ENCODE measurements at places on chromosomes 11 and 22. TPM values are rescaled to one million over a fixed set of nuclear protein-coding genes. Genes with fewer than 3 reads are reported as not detected.

GRCh38 chr11:93053864-93054263 is 84.4 kb downstream of the MTNR1B start:
- no peak for DNase-seq

DNA sequence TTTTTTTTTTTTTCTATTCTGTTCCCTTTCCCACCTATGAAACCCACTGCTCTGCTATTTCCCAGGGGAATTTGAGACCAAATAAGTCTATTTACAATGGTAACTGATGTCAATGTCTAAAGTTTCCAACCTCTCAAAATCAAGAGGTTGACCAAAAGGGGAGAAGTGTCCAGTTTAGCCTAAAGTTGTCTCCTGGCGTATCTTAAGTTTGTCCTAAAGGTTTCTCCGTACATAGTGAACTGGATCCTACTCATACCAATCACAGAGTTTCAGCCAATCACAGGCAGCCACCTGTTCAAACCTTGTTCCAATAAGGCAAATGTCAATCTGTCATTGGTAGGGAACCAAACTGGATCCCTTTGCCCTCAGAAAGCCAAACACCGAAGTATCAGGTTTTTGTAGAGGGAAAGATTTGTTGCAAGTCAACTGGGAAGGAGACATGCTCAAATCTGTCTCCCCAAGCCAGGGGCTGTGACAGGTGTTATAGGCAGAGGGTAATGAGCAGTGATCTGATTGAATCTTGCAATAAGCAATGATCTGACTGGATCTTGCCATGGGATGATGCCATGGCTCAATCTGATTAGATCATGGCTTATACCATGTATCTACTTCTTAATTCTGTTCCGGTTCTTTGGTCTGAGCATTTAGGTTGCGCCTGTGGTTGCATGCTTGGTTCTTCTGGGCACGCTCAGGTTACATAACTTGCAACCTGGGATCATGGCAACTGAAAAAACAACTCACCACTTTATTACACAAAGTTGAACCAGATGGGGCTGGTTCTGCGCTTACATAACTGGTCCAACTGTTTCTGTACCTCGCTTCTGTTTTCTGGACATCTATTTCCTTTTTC is 1.1 kb upstream of the VPS37C start:
- no peak for DNase-seq

DNA sequence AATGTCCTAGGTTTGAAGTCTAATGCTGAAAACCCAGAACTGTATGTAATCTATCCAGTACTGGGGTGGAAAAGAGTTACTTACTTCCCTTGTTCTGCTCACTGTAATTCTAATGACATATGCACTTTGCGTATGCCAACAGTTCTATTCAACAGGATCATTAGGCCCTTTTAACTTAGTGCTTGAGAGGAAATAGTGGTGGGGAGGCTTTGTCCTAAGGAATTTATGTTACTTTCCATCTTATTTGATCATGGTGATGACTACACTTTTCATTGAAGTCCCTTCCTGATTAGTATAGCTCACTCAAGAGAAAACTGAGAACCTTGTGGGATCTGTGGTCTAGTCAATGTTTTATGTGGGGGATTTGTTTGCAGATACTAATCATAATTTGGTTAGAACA is 348.2 kb downstream of the GUCY1A2 start:
- no peak for DNase-seq

- DNase-seq = no peak
These were observed 77.2 kb downstream of the RDX start for GRCh38 chr11:110219006-110219785.

Gene CDC42EP1
- 53.9 TPM for polyA plus RNA-seq

Gene ZC3H12C
- 8.7 TPM for polyA plus RNA-seq

- DNase-seq = no peak
These were observed 3.7 kb upstream of the TIRAP start for GRCh38 chr11:126279191-126279590.

Gene L3MBTL2
- polyA plus RNA-seq = 15.5 TPM

Gene KRTAP5-11
- not detected for polyA plus RNA-seq

- DNase-seq = no peak
These were observed 714 bp downstream of the TRIM29 start for GRCh38 chr11:120137187-120137610.

DNA sequence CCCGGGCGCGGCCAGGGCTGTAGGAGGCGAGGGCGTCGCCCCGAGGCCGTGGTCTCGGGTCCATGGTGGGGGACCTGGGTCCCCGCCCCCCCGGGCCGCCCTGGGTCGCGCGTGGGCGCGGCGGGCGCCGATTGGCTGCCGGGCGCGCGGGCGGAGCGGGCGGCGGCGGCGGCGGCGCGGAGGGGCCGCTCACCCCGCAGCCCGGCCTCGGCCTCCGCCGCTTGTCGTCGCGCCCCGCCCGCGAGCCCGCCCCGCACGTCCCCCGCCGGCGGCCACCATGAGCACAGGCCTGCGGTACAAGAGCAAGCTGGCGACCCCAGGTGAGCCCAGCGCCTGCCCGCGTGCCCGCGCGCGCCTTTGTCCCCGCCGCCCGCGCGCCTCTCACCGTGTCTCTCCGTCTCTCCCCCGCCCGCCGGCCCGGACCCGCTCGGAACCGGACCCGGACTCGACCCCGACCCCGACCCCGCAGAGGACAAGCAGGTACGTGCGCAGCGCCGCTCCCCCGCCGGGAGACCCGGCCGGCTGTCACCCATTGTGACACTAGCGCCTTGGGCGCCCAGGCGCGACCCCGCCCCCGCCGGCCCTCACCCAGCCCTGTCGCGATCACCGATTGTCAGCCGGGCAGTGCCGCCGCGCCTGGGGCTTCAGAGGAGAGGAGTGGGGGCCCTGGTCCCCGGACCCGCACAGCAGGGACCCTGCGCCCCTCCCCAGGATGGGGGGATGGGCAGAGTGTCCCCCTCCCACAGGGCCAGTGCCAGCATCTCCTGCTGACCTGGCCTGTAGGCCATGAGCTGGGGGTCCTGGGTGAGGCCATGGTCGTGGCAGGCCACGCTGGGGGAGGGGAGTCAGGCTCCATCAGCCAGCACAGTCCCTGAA is at the start of gene SEPTIN5:
SEPTIN5 (plus strand) TSS at position 192 of the 876 bp plus-strand sequence; CDS start at position 278, 86 bp downstream.
- DNase-seq = no peak

DNA sequence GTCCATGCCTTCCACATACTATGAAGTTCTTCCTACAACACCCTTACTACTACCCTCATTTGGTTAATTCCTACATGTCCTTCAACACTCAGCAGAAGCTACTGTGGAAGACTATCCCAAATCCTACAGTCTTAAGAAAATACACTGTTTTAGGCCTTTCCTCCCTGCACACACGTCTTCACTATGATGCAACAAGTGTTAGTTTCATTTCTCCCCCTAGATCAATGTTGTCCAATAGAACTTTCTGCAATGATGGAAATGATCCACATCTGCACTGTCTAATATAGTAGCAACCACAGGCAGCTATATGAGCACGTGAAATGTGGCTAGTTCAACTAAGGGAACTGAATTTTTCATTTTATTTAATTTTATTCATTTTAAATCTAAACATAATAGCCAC is 46.7 kb upstream of the CCDC34 start:
- no peak for DNase-seq

- no peak for DNase-seq
These were observed 49.7 kb upstream of the SHISAL1 start for GRCh38 chr22:44362249-44363012.
